Hematopoietic multipotent progenitor cell treated with erythropoietin and hydrocortisone succinate and interleukin-3 and kit ligand, for 8 days (in vitro differentiated cells): ENCODE measurements at places on chromosomes 7 and 10.

GRCh38 chr10:132909491-132910071 lies 32.8 kb downstream of the CFAP46 start:
- DNase-seq = no peak

DNA sequence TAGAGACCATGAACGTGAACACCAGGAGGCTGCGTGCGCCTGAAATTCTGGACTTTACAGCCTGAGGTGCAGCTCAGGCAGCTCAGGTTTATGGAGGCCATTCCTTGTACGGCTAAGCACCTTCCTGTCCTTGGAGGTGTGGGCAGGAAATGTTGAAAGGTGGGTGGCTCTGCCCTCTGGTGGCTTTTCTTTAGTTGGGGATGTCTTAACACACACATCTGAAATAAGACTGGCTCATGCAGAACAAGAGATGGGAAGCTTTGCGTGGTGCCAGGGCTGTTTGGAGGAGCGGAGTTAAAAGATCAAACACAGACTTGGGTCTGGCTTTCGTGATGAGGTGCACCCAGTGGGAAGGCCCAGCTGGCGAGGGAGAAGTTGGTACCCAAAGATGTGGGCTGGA lies 64.1 kb downstream of the DOCK1 start:
- DNase-seq = no peak

- no peak for DNase-seq
These were observed 54.6 kb upstream of the PITRM1 start for GRCh38 chr10:3226960-3227744.

- DNase-seq = no peak
These were observed 185.0 kb downstream of the TCF7L2 start for GRCh38 chr10:113135025-113135424.

DNA sequence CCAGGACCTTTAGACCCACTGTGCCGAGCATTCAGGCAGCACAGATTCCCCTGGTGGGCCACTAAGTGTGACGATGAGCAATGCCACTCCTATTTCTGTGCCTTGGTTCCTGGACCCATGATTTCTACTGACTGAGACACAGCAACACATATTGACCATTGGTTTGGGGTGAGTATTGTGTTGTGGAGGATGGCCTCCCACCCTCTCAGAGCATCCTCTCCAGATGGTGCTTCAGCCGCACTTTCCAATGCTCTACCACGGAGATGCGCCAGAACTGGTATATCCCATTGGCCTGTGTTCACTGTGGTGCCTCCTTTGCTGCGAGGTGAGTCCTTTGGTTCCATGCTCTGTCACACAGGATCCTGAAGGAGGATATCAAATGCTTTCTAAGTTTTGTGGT lies 10.1 kb upstream of the GDF10 start:
- no peak for DNase-seq

DNA sequence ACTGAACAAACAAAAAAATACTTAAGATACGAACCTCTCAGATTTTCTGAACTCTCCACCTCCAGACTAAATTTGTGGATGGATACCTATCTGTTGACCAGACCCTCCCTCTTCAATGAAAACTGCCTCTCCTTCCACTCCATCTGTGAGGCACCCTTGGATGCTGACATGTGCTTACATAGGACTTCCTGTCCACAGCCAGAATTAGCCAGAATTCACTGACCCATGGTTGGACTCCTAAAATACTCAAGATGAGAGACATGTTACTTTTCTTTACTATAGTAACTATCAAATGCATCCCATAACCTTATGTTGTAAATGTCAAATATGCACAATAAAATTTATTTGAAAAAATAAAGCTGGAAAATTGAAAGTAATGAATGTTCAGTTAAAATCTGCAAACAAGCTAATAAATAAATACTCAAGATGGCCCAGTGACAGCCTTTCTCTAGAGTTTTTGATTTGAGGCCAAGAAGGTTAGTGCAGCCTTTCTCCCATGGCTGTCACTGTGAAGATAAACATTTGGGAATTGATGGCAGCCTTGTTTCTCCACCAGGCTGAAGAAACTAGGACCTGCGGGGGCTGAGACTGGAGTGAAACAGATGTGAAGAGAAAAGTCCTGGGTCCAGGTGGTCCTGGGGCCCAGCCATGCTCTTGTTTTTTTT lies 287.0 kb downstream of the ZEB1 start:
- no peak for DNase-seq

DNA sequence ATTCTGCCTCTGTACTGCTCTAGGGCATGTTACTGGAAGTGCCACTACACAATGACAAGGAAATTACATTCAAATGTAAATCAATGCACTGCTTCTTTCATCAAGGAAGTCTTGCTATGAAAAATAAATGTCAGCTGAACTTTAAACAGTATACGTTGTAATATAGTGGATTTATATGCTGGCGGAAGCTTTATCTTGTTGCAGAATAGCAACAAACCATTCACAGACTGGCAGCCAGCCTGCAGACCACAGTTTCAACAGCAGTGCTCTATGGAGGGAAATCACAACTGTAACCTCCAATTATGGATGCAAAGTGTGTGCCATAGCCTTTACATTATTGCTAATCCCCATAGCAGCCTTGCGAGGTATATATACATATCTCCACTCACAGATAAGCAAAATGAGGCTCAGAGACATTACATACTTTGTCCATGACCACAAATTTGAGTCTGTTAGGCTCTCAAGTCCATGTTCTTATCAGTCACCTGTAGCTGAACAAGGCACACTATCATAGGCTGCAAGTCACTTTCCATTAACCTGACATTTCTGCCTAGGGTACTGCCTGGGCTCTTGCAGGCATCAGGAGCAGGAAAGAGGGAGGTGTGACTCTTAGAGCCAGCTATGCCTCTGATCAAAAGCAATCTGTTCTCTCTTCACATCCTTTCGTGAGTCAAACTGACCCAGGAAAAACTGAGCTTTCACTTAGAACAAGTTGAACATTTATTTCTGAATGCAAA lies 22.6 kb downstream of the COL28A1 start:
- DNase-seq = no peak

DNA sequence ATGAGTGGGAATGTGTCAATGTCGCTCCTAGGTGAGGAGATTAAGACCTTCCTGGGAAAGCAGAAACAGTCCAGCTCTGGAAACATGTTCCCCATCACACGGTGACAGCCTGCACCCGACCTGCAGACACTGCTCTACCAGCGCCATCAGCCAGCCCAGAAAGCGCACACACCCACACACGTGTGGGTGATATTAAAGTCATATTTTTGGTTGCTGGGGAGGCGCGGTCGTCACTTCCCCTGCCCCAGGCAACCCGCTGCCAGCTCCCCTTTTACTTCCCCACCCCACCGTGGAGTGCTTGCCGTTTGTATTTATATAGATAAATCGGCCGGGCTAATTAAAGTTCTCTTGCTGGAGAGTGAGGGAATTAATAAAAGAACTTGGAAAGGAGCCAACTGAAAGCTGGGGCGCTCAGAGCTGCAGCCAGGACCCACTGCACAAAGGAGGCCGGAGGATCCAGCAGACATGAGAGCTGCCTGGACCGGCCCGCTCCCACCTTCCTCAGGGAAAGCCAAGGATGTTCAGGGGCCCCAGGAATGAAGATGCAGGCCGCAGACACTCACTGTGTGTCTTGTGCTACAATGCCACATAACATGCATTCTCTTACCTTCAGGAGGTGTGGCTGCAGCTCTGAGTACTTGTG lies 145.2 kb upstream of the UNC5B start:
- DNase-seq = no peak

DNA sequence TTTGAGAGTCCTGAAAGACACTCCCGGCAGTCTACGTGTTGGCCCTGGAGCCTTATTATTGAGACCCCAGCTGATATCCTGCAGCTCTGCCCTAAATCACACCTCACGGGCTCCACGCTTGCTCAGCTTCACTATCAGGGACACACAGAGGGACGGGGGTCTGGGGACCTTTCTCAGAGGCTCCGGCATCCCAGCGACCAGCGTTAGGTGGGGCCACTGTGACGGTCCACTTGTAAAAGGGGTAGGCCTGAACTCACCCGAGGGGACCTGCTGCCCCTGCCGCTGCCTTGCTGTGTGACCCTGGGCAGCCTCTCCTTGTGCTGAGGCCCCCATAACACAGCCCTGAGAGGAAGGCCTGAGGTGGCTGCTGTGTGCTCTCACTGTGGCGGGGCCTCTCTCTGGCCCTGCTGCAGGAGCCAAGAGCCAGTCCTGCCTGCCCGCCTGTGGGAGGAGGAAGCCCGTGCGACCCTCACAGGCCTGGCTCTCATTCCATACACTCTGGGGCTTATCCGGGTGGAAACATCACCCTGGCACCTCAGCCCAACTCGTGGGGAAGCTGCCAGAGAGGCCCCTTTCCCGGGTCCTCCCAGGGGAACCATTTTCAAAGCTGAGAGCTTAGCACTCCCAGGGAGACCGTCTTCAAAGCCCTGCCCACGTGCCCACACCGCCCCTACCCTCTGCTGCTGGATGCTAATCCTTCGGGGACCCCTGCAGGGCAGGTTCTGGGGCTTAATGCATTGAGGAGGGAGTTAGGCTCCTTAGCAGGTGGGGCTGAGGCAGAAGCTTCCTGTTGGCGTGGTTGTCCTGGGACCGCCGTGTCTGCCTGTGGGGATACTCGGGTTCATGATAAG lies 21.7 kb downstream of the AQP1 start:
- DNase-seq = no peak

- DNase-seq = peak; percentile 60
These were observed 58.5 kb downstream of the CPED1 start for GRCh38 chr7:121046893-121047468.

DNA sequence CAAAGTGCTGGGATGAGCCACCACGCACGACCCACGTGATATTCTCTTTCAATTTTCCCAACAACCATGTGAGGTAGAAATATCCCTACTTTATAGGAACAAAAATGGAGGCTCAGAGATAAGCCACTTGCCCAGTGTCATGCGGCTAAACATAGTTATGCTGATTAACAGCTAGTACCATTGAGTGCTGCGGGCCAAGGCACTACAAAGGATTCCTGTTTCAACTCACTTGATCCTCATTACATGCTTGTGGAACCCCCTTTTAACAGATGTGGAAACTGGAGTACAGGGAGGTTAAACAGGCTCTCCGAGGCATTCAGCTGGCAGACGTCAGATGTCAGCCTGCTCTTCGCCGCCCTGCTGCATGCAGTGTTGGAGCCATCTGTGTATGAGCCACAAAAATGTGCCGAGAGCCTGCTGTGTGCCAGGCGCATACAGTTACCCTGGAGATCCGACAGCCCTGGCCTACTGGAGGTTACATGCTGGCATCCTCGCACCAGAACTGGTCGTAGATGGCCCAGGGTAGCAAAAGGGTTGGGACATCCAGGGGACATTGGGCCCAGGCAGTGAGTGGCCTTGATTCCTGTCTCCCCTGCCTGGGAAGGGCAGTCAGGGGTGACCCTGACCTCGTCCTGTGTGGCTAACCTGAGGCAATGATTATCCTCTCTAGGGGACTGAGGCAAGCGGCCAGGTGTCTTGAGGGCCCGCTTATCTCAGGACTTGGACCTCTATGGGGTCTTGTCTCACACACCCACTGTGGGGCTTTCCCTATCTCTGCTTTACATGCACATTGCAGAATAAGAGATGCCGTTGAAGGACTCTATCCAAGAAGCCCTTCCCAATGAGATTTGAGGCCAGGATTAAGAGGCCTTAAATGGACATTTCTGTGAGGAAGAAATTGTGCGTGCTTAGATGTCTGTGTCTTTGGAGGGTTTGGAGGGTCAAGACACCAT lies 18.5 kb upstream of the SRGN start:
- no peak for DNase-seq

DNA sequence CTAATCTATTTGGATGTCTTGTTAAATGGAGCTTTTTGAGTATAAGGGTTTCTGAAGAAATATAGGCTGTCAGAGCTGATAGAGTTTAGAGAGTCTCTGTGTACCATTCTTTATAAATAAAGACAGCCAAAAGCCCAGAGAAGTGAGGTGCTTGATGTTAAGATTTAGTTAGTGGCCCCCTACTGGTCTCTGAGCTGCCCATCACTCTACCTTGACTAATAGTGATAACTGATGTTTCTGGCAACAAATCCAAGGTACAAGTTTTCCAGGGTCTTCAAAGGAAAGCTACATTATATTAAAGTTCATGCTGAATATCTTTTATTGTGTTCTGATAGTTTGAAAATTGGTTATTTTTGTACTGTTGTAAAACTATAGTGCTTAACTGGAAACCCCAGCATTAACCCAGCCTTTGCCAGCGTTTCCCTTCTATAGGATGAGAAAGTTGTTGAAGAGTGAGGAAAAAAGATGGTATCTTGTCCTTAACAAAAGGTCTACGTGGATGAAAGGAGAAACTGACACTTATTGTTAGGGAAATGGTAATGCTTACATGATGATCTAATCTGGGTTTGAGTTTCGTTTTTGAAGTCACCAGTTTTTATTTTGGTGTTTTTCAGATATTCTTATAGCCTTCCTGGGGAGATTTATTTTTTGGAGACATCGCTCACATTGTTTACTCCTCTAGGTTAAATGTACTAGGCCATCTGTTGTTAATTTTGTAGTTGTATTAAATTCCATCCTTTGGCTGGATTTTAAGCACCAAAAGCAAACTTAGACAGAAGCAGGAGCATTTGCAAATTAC lies 79.0 kb downstream of the AUTS2 start:
- peak; percentile 45 for DNase-seq

- DNase-seq = no peak
These were observed 10.4 kb downstream of the GPRIN2 start for GRCh38 chr10:46545861-46546590.

GRCh38 chr7:151389096-151389767 lies 20.6 kb downstream of the WDR86 start:
- DNase-seq = no peak

DNA sequence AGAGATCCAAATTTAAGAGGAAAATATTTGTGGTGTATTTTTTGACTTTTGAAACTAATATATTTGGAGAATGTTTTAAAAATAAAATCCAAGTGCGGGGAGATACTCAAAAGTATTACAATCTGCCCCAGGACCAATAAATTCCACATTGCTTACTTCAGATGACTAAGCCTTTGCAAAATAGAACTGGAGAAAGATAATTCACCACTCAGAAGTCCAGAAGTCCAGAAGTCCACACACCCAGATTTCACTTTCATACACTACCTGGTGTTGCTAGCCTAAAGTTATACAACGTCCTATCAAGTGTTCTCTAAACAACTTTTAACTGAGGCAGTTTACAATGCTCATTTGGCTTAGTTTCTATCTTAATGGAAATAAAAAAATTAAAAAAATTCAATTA lies 487.0 kb upstream of the SEMA3D start:
- no peak for DNase-seq

DNA sequence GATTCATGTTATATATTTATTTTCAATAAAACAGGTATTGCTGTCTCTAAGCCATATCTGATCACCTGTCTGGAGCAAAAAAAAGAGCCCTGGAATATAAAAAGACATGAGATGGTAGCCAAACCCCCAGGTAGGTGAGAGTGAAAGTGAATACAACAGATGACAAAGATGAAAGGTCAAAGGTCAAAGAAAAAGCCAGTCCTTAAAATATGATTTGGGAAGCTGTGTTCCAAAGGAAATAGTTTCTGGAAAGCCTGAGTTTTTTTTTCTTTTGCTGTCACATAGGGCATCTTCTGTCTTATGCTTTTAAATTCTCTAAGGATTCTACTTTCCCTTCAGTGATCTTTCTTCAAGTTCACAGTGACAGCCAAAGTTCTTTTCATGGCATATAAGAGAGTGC lies 25.9 kb downstream of the ZNF107 start:
- no peak for DNase-seq

GRCh38 chr10:308572-309085 lies 173.4 kb downstream of the ZMYND11 start:
- DNase-seq = no peak
